ENCODE measurements at places on chromosomes 3 and 15. TPM values are rescaled to one million over a fixed set of nuclear protein-coding genes. Genes with fewer than 3 reads are reported as not detected.

DNA sequence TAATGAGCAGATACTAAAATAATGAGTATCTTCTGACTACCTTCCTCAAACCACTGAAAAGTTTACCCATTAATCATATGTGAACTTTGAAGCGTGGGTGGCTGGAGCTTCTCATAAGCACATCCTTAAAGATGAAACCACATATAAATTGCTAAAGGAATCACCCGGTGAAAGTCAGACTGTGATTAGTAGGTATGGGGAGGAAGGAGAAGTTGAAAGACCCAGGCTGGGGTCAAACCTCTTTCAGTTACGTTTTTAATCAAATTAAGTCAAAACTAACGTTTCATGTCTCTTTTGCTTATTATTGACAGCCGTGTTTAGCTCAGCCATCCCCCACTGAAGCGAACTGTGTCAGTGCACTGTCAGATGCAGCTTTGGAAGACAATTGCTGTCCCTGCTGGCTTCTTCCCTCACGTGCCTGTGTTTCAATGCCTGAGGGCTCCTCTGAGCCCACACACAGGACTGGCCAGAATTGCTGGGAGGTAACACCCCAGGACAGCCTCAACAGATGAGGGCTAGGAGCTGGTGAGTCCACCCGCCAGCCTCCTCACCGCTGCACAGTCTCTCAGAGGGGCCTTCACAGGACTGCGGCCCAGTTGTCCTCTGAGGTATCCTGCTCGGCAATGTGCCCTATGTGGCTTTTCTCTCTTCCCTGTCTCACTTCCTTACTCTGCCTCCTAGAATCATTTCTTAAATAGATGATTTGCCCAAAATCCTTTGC, 29.3 kb upstream of the SH3BP5 start:
- no peak for DNase-seq

- DNase-seq: no peak
Observed at GRCh38 chr3:170778240-170779217, 91.5 kb downstream of the RPL22L1 start.

DNA sequence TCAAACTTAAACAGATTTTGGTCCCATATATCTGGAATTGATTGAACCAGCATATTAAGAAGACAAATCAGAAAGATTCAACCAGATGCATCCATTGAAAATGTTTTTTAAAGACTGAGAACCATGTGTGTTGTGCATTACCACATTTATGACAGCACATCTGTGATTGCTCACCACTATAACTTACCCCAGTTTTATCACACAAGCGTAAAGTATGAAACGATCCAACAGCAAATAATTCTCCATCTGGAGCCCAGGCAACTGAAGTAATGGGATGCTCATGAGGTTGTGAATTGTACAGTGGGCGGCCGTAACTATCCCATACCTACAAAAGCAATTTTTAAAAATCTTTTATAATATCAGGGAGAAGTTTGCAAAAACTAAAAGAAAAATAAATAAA, 43.2 kb downstream of the IFT80 start:
- no peak for DNase-seq

- DNase-seq: peak; percentile 50
Observed at GRCh38 chr15:55897560-55898336, 95.7 kb downstream of the NEDD4 start.

DNA sequence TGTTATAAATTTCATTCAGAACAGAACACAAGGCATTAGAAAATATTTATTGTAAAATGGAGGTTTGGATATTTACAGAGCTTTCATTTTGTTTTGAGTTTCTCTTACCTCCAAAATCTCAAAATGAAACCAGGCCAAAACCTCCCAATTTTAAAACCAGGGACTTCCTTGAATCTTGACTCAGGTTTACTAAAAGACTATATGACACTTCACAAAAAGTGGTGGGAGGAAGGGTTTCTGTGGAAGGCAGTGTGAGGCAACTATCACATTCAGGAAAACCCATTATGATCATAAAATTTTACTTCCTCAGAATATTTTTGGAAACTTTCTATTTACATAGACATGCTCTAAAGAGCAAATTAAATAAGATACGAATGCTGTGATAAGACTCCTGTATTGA, 205.8 kb upstream of the EOMES start:
- no peak for DNase-seq

DNA sequence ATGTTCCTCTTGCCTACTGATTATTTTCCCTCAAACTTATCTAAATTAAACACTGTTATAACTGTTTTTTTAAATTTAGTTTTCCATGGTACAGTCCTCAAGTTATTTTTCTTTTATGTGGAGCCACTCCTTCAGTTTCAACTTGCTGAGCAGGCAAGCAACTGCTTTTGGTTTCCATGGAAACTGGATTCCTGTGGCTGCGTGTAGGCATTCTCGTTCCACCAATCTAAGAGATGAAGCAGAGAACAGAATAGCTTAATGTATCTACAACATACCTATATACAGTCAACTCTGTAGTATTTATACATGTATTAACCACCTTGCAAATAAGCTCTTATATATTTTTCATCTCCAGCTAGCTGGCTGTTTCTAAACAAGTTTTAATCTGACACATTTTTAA, 25.8 kb upstream of the ANXA2 start:
- DNase-seq: no peak

DNA sequence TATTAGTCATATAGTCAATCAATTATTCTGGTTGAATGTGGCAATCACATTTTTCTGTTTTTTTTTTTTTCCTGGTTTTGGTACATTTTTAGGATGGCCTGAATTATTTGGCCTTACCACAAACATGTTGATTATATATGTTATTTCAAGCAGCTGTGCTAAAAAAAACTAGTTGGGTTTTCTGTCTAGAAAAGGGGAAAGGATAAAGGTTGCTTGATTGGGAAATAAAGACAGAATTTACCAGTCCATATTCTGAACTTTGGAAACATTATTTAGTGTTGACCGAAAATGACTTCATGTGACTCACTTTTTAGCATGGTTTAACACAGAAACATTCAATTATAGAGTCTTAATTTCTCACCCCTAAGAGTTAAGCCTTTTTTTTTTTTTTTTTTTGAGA, 8.1 kb downstream of the MORF4L1 start:
- DNase-seq: no peak

- DNase-seq: no peak
Observed at GRCh38 chr3:62356356-62356755, 17.0 kb downstream of the FEZF2 start.

DNA sequence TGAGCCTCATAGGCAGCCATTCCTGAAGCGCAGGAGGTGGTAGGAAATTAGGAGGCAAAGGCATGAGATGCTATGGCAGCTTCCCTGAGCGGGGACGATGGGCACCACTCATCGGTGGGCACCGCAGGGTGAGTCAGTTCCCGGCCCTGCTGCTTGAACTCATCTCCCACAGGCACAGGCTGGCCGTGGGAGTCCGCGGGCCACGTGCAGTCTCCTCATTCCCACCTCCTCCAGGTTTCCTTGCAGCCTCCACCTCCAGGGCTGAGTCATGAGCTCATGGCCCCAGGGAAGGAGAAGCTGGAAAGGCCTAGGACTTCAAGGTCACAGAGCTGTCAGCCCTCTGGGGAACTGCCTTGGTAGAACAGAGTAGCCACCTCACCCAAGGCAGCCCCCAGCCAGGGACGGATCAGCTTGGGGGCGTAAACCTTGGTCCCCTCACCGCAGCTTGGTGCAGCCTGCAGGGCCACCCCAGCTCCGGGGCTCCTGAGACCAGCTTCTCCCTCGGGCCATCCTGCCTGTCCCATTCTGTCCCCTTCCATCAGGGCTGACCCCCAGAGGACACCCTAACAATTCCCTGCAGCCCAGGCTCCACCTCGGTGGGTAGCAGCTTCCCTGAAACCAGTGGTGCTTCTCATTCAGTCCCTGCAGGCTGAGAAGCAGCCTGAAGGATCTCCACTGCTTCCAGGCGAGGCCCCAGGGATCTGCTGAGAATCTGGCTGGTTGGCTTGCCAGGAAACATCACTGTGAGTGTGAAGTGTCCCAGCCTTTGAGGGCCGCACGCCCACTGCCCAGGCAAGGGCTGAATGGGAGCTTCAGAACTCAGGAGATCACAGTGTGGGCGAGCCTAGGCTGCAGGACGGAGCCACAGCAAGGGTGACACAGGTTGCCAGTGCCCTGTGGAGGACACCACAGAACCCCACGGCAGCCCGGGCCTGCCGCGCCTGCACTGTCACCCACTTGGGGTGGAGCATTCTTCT, 150.7 kb upstream of the MEF2A start:
- DNase-seq: peak; percentile 49

GRCh38 chr3:155651489-155652218, 93.2 kb downstream of the PLCH1 start:
- DNase-seq: no peak

DNA sequence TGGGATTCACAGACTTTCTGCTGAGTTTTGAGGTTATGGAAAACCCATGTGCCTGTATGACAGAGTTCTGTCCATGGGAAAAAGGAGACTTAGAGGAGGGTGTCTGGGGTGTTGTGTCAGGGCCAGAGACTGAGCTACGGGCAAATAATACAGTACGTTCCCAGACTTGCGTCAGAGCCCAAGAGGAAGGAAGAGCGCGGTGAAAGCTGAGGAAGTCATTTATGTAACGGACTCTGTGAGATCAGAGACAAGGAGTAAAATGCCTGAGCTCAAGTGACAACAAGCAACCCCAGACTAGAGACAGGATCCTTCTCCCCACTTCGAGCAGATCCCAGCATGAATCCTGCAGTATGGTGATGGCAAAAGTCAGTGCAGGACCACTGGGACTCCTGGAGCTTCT, 368.6 kb upstream of the MCTP2 start:
- peak; percentile 66 for DNase-seq

GRCh38 chr15:67744331-67745072, 80.8 kb upstream of the SKOR1 start:
- DNase-seq: no peak

DNA sequence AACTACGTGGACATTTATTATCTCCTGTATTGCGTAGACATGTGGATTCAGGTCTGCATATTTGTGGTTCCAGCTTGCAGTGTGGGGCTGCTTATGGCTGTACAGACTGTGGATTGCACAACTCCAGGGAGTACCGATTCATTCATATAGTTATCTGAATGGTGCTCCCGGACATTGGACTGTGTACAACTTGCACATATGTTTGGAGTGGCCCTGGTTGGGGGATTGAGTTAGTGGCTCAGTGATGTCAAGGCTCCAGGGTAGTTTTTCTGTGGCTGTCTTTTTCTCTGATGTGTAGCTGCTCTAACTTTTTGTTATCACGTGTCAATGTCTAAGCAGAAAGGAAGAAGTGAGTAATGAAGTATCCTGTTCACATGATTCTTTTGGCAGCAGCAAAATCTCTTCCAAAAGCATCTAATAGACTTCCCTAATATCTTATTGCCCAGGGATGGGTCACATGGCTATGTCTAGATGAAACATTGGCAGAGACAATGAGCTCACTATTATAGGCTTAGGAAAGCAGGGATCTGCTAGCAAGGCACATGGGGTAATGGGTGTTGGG, 15.8 kb downstream of the ST3GAL6 start:
- DNase-seq: no peak

DNA sequence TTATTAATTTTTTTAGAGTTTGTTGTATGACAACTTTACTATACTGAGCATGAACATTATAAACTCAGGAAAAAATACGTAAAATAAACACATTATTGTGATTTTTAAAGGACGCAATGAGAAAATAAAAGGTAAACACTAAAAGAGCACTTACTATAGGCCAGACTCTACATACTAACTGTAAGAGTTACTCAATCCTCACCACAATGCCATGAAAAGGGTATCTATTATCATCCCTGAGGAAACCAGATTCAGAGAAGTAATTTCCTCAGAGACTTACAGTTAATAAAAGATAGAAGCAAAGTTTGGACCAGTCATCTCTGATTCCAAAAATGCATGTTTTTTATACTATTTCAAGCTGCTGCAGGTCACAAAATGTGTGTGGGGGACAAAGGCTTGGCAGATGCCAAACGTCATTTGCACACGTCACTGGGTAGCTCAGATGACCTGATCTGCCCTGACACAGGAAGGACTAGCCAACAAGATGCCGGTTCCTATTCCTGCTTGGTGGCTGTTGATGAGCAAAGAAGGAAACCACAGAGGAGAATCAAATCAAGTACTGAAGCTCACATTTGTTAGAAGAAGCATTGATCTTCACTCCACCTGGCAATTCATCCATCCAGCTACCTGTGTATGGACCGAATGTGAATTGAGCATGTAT, 42.3 kb downstream of the KLHL6 start:
- peak; percentile 66 for DNase-seq

GRCh38 chr3:111246967-111247760, 175.5 kb downstream of the NECTIN3 start:
- no peak for DNase-seq

DNA sequence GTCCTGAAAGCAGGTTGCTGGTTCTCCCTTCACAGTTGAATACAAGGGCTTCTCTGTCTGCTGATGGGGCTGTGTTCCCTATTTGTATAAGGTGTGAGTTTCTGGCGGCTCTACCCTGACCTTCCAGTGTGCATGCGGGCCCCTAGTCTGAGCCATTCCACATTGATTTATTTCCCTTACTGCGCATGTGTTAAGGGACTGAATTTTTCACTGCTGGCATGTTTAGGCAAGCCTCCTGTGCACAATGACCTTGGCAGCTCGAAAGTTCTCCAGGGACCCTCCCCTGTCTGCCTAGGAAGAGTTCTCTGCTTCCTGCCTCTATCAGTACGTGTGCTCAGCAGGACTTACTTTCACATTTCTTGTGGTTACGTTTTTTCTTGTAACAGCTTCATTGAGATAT, 11.4 kb downstream of the TRAK1 start:
- no peak for DNase-seq

DNA sequence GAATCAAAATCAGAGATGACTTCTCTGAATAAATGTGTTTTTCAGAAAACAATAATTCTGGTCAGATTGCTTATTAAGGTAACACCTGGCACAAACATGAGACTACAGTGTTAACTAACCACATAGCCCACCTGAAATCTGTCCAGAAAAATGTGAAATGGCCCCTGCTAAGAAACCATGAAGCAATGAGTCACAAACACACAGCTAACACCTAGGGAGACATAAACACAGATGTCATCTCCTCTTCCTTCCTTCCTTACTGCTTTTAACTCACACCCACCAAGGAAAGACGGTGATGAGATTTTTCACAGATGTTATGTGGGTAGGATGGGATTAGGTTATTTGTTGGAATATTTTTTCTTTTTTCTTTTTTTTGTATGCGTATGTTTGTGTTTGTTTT, 315.0 kb upstream of the STAC start:
- no peak for DNase-seq

GRCh38 chr15:78347586-78348543, 7.7 kb downstream of the CRABP1 start:
- peak; percentile 25 for DNase-seq

GRCh38 chr3:15983232-15983631, 185.5 kb upstream of the ANKRD28 start:
- DNase-seq: no peak

- DNase-seq: peak; percentile 93
Observed at GRCh38 chr15:73683777-73684580, at the start of gene CD276. Gene CD276 (plus strand): TSS chr15:73684383. CDS start chr15:73699640, 15,257 bp downstream.

Gene SCAANT1
- not detected for total RNA-seq

Gene HRH1
- 45.1 TPM for total RNA-seq

Gene TMEM45A
- total RNA-seq: 47.5 TPM

Gene FRMD4B
- total RNA-seq: 73.6 TPM

Gene BCHE
- 4.3 TPM for total RNA-seq

Gene P2RY13
- total RNA-seq: 2.7 TPM

Gene ZNF80
- not detected for total RNA-seq

Gene ALS2CL
- 28.7 TPM for total RNA-seq

Gene ITIH1
- total RNA-seq: not detected

Gene VIPR1
- total RNA-seq: 7.6 TPM

Gene TRIM42
- total RNA-seq: not detected

Gene PCOLCE2
- 106 TPM for total RNA-seq

Gene PLSCR5
- total RNA-seq: not detected

Gene HIGD2B
- not detected for total RNA-seq
